Panc1 (cell line): ENCODE measurements at places on chromosomes 2 and 18. TPM values are rescaled to one million over a fixed set of nuclear protein-coding genes. Genes with fewer than 3 reads are reported as not detected.

GRCh38 chr2:21910832-21911507 is 787.2 kb downstream of the TDRD15 start:
- no peak for DNase-seq

EXOC6B gene
- total RNA-seq = 23.2 TPM

HJURP gene
- 87.0 TPM for total RNA-seq

DNA sequence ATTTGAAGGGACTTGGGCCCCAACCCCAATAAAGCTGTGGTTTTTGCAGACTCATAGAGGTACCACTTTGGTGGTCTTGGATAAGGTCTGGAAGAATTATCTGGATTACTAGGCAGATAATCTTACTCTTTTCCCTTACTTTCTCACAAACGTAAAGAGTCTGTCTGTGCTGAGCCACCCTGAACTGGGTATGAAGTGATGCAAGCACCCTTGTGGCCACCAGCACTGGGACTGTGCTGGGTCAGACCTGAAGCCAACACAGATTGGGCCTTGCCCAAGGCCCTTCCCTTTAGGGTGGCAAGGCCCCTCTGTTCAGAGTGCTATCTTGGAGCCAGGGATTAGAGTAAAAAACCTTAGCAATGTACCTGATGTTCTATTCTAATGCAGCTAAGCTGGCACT is 827.0 kb upstream of the RAB6C start:
- DNase-seq = no peak

DNA sequence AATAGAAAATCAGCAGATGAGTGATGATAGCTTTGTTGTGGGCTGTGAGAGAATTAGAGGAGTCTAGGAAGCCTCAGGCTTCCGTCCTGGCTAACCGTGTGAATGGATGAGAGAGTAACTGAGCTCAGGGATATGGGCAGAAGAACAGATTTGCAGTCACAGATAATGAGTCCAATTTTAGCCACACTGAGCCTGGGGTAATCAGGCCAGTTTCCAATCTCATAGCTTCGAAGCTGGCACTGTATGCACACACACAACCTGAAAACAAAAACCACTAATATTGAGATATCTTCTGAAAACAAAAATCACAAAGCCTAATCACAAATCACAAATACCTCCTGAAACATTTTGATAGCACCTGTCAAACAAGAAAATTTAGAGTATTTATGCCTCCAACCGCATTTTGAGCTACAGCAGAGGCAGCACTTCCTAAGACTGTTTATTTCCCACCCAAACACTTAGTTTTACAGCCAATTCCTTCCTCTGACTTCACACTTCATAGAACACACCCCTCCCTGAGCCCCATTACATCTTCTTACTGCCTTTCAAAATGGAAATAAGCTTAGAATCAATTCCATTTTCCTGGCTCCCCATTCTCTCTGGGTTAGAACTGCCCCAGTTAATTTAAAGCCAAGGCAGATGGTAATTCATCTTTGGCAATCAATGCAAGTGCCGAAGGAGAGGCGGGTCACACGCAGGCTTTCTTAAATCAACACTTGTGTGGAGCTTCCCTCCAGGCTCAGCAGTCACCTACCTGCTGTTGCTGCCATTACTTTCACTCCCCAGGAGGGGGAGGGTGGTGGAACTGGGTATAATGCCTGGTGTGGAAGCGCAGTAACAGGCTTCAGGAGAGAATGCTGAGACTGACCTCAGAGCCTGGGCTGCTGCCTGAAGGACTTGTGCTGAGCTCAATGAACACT is 18.9 kb downstream of the TTR start:
- DNase-seq = no peak

GRCh38 chr2:14982790-14983189 is 350.3 kb downstream of the LRATD1 start:
- no peak for DNase-seq

- no peak for DNase-seq
Observed at GRCh38 chr2:15507061-15507460, 54.1 kb downstream of the NBAS start.

DNA sequence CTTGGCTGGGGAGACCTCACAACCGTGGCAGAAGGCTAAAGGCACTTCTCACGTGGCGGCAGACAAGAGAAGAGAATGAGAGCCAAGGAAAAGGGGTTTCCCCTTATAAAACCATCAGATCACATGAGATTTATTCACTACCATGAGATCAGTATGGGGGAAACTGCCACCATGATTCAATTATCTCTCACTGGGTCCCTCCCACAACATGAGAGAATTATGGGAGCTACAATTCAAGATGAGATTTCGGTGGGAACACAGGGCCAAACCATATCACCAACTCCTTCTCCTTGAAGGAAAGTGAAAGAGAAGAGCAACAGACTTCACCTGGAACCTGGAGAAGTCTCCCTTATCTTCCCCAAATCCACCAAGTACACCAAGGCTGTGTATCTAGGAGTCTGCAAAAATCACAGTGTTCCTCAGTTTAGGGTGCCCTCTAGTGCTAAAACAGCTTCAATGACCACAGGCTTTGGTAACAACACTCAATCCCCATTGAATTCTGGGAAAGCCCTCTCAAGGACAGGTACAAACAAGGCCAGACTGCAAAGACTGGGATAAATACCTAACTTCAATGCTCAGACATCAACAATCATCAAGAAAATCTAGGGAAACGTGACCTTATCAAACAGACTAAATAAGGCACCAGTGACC is 148.8 kb upstream of the SRD5A2 start:
- peak; percentile 12 for DNase-seq

G6PC2 gene
- not detected for total RNA-seq

DNA sequence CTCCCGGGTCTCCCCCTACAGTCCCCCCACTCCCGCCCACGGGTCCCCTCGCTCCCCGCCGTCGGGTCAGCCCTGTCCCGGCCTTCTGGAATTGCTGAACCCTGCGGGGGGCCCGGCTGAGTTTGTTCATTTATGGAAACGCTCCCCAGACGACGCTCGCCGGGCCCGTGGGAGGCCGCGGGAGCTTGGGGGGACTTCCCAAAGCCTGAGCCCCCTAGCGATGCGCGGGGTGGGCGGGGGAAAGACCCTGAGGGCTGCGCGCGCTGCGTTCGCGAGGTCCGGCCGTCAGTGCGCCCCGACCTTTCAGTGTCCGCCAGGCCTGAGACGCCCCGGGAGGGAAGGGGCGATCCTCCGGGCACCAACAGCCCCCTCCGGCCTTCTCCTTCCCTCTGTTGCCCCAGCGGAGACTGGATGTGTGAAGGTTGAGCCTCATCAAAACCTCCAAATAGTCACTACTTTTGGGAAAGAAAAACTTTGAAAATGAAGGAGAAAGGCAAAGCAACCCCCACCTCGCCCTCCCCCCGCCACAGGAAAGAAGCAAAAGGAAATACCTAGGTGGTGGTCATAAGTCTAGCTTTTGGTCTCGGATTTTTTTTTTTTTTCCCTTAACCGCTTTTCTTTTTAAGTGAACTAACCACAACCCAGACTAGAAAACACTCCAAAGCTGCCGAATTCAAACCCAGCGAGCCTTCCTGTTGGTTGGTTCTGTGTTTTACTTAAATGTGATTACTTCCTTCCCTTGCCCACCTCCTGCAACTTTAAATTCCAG is 509 bp upstream of the CYS1 start:
- DNase-seq = no peak

GRCh38 chr2:95343429-95344214 is 46.5 kb downstream of the KCNIP3 start:
- no peak for DNase-seq

R3HDM1 gene
- 62.6 TPM for total RNA-seq

DNA sequence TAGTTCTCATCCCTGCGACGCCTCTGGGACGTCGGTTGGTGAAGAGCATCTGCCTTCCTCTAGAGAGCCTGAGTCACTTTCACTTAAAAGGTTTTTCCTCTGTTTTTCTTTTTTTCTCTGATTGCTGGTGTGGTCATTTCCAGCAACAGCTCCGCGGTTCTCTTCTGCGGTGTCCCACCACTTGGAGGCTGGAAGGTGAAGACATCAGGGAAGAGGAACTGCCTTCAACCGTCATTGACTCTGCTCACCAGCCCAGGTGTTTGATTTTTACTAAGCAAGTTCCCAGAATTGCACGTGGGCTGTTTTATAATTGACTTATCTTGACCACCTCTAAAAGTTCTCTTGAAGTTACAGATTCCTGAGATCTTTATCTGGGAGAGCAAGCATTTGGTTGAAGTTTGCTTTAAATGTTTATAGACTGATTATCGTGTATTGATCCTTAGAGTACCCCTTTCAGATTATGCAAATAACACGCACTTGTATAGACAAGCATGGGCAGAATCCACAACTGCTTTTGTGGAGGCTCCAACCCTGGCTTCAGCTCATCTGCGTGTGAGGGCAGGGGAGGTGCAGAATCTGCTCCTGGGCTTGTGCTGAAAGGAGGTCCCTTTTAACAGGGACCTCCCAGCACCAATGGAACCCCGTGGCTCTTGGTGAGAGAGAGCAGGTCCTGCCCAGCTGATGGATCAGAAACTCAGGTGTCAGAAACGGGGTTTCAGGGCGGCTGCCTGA is 3.5 kb downstream of the CTDP1 start:
- no peak for DNase-seq

SNORC gene
- 6.8 TPM for total RNA-seq
